NT2/D1 (cell line): ENCODE measurements at places on chromosomes 7 and 10.

- DNase-seq, result no peak
Measured at GRCh38 chr7:65475040-65475726, 101.5 kb downstream of the ZNF92 start.

- no peak for DNase-seq
Measured at GRCh38 chr10:1169981-1170866, 114.0 kb downstream of the WDR37 start.

DNA sequence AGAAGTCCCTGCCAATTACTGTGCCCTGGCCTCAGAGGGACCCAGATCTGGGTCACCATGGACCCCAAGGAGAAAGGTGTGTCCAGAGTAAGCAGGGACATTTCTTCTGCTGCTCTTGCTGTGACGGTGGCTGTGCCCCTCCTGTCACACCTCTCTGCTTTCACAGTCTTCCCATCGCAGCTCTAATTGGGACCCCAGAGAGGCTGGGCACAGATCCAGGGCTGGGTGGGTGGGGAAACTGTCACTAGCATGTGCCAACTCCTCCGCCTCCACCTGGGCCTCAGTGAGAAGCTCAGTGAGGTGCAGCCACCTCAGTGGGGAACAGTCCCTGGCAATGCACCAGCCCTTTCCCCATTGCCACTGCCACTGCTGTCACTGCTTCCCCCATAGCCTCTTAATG, 37.3 kb upstream of the ADCYAP1R1 start:
- DNase-seq, result no peak

DNA sequence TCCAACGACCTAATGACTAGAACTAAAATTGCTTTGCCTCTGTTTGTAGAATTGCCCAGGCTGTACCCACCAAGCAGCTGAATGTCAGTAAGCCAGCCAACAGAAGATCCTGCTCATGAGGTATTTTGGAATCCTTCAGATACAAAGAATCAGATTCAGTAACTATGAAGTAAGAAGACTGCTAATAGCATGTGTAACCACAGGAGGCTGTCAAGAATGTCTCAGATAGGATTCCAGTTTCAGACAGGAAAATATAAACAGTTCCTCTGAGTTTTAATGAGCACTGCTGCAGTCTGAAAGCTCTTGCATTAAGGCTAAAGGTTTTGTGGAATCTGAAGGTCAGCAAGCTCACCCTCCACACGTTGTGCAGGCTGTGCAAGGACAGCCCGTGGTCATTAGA, 112.6 kb upstream of the ADAM12 start:
- no peak for DNase-seq

DNA sequence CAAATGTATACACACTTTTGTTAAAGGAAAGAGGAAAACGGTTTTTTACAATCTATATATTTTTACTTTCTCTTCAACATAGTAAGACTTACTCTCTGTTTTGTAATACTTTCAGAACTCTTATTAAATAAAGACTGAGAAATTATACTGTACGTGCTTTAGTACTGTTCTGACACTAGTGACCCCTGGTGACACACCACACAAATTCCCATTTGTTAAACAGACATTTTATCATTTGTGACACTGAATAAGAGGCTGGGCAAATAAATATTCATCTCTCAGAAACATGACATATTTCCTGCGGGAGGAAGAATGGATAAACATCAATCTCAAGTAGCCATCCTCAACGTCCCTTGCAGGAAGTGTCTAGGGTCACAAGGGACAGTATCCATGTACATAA, 68.9 kb upstream of the ZNF33B start:
- no peak for DNase-seq

GRCh38 chr10:47037654-47038425, 126.6 kb downstream of the PTPN20 start:
- DNase-seq, result no peak

DNA sequence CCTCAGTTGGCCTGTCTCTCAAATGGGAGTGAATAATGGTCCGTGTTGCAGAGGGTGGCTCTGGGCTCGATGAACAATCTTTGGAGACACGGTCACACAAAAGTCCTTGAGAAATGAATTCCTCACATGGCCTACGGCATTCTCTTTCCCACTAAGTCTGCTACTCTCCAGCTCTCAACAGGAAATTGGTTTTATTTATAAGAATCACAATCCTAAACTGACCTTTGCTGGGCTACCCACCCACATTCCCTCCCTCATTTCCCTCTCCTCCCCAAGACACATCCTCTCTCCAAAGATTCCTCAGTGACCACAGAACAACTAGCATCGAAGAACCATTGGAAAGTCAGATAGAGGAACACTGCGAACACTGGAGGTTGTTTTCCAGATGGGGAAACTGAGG, 4.7 kb downstream of the AFAP1L2 start:
- DNase-seq, result no peak
